Activated gamma-delta T cell treated with anti-CD3 and anti-CD28 coated beads, Interleukin-2, amount 50 U/mL, for 16 hours (primary cell): ENCODE measurements at places on chromosomes 13 and 19.

GRCh38 chr13:113022391-113022744 lies 53.4 kb downstream of the MCF2L start:
- DNase-seq, result no peak

- no peak for DNase-seq
Observed at GRCh38 chr13:21517576-21517975, 58.5 kb upstream of the ZDHHC20 start.

- DNase-seq, result peak; percentile 70
Observed at GRCh38 chr19:10270616-10271394, at the start of gene ICAM1. ICAM1 (plus strand) TSS chr19:10271120; CDS start chr19:10271160, 40 bp downstream.

GRCh38 chr19:49327878-49328544 lies 3.0 kb upstream of the SLC6A16 start:
- peak; percentile 26 for DNase-seq
